ENCODE measurements at places on chromosomes 1 and 21.

DNA sequence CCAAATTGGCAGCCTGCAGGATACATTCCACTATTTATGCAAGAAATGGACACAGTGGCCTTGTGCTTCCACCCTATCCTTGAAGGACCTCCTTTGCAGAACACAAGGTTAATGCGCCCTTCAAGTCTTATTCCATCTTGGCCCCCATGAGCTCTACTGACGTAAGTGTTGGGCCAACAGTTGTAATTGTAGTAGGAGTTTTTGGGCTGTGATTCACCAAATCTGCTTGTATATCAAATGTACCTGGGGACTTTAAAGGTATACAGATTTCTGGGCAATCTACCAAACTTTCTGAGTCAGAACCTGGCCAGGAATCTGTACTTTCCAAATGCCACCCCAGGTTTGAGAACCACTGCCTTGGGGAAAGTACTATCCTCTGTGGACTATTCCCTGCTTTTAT lies 100.9 kb upstream of the MARK1 start:
- DNase-seq = no peak

DNA sequence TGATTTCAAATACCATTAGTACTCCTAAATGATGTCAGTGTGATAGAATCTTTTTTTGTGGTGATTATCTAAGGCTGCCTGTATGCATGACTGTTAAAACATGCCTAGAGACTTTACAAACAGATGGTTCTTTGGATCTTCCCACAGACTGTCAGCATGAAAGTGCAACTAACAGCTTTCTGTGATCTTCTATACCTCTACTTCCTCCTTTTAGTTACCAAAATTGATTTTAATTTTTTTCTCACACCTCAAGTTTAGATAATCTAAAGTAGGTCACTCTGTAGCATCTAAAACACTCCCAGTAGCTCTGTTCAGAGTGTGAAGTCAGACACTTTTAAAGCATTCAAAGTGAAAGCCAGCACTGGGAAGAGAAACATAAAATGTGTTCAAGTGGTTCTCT lies 534.5 kb downstream of the PTPRC start:
- no peak for DNase-seq

GRCh38 chr1:43319766-43320165 lies 17.9 kb upstream of the MPL start:
- no peak for DNase-seq

DNA sequence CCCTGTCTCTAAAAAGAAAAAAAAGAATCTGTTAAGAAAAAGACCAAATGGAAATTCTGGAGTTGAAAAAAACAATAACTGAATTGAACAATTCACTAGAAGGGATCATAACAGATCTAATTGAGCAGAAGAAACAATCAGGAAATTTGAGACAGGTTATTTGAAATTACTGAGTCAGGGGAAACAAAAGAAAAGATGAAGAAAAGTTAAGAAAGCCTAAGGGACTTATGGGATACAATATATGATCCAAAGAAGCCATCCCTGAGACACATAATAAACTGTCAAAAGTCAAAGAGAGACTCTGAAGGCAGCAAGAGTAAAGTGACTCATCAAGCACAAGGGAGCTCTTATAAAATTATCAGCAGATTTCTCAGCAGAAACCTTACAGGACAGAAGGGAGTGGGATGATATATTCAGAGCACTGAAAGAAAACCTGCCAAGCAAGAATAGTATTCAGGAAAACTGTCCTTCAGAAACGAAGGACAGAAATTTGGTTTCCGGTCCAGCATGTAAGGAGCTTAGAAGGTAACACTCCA lies 44.5 kb downstream of the SLC2A1 start:
- DNase-seq = no peak

- DNase-seq = no peak
Measured at GRCh38 chr1:27650171-27650538, 15.2 kb upstream of the FGR start.

DNA sequence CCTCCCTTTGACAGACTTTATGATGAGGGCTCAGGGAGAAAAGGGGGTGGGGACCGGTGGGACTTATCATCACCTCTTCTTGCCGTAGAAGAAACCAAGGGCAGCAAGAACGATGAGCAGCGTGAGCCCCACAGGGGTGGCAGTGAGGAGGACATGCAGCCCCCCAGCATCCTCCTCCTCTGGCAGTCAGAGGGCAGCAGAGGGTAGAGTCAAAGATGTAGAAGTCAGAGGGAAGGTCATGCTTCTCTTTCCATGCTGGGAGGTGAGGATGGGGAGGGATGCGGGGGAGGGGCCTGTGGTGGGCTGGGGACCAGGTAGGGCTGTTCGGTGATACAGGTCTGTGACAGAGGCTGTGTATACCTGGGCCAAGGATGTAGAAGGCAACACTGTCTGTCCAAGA lies 14.8 kb downstream of the INSRR start:
- DNase-seq = no peak

- no peak for DNase-seq
Measured at GRCh38 chr1:168110896-168111545, 25.7 kb downstream of the GPR161 start.

- DNase-seq = no peak
Measured at GRCh38 chr1:11482198-11482597, 3.2 kb downstream of the DISP3 start.
